GM12892 (cell line): ENCODE measurements at places on chromosomes 6 and 20.

GRCh38 chr20:11876555-11876954 lies 41.1 kb upstream of the BTBD3 start:
- no peak for DNase-seq

DNA sequence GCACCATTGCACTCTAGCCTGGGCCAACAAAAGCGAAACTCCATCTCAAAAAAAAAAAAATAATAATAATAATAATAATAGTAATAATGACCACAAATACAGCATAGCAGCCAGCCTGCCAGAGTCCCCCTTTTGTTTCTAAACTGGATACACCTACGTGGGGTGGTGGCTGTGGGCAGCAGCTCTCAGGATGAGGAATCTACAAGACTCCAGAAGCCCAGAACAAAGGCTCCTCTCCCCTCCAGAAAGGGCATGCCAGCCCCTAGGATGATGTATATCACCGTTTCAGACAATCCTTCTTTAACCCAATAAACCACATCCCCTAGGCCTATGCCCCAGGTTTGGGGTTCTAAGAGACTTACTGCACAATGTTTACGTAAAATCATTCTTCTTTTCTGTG lies 155.9 kb downstream of the QRSL1 start:
- no peak for DNase-seq

DNA sequence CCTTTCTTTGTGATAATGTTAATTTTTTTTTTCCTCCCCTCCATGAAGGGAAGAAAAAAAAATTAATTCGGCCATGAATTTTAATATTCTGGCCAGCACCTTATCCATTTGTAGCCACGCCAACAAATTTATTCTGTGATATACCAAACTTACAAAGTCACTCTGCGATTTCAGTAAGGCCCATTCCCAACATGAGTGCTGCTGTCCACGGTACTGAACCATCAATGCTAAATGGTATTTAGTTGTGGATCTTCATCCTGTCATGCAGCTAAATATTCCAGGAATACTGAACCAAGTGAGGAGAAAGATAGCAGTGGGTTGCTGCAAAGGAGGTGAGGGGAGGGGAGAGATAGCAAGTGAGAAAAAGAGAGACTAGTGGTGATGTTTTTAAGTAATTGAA lies 19.5 kb upstream of the RSPH4A start:
- no peak for DNase-seq

GRCh38 chr20:33105316-33105924 lies 26.0 kb downstream of the BPIFB4 start:
- no peak for DNase-seq

DNA sequence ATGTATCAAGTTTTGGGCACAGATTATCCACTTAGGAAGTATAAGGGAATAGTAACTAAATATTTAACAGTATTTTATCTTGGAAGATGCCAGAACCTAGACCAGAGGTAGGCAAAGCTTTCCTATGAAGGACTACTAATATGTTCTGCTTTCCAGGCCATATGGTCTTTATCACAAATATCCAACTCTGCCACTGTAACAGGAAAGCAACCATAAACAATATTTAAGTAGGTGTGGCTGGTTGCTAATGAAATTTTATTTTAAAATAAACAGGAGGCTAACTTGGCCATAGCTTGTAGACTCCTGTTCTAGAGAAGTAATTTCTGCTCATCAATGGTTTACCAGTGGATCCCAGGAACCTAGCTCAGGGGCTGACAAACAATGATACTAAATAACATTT lies 39.4 kb downstream of the NOL7 start:
- no peak for DNase-seq

DNA sequence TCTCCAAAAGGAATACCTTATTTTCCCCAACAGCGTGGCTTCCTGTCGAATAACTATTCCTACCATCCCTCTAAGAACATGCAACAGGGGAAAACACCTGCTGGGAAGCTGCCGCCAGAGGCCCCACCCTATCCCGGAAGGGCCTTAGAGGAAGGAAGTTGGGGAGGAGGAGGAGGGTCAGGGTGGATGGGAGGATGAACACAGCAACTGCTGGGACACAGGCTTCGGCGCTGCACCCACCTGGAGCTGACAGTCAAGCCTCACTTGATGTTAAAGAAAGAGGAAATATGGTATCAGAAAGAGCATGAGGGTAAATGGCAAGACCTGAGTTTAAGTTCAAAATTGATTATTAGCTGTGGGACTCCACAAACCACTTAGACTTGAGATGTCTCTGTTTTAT lies 36.5 kb upstream of the RPS6KA2 start:
- no peak for DNase-seq

GRCh38 chr20:18377896-18378481 lies 88.8 kb downstream of the DZANK1 start:
- no peak for DNase-seq

DNA sequence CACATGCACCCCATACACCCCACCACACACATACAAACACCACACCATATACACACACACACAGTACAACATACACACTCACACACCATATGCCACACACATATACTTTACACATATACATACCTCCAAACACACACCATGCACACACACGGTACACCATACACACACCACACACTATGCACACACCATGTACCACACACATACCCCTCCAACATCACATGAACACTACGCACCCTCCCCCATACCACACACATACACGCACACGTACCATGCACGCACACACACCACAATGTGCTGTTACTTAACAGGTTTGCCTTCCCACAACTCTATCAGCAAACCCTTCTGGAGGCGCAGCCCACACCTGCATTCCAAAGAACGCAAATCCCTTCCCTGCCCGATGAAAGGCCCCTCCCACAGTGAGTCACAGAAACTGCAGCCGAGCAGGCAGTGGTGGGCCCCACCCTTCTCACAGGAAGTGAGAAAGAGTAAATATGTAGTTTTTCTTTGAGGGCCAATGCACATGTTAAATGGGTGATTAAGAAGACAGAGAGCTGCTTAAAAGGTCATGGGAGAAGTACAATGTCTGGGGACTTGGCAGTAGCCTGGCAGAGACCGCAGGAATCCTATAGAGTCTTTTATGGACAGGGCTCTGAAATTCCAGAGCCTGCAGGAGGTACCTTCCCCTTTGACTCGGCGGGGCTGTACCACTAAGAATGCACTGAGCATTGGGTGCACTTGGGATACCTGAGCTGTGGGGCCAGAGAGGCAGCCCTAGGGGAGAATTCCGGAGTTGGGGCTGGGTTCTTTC lies 34.1 kb upstream of the EZR start:
- peak; percentile 65 for DNase-seq

DNA sequence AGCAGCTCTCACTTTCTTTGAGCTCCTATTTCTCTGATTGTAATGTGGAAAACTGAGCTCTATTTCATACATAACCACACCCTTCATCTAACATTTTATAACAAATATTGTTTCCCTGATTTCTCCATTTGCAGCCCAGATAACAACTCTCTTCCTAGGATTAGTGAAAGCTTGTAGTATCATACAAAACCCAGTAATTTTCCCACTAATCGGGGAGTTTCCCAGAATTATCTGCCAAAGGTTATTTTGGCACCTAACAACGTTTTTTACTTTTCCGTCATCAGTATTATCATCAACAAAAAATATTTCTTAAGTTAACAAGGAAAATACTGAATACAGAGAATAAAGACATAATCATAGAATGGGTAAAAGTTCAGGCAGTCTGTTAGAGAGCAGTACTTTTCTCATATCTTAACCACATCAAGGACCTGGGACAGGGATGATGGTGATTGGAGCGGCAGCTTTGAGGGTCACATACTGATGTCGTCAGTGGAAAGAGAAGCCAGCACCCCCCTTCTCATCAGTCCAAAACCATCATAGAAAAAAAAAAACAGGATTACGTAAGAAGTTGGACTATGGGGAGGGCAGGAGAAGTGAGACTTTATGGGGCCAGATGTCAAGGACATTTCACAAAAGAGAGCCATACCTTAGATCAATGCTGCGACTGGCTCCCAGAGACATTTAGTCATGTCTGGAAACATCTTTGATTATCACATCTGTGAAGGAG lies 166.1 kb upstream of the TNFAIP3 start:
- DNase-seq, result no peak
